ENCODE measurements at places on chromosomes 2 and 18. TPM values are rescaled to one million over a fixed set of nuclear protein-coding genes. Genes with fewer than 3 reads are reported as not detected.

EGR4 gene
- total RNA-seq = 0.15 TPM

TXNDC2 gene
- total RNA-seq = not detected

CFC1 gene
- total RNA-seq = 1.2 TPM

DNA sequence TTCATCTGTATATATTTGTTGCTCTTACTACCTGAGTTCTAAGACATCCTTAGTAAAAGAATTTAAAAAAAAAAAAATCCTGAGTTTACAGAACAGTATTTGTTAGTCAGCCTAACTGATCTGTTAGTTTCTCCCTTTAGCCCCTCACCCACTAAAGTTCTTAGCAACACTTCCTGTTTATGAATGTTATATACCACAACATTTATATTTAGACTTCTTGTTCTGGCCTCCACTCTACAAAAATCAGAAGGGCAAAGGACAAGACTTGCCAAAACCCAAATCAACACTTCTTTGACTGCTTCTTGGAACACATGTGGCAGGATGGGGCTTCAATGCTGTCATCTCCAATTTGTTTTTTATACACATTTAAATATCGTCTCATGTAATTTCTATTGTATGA, 71.1 kb downstream of the MGAT5 start:
- DNase-seq = no peak

DNA sequence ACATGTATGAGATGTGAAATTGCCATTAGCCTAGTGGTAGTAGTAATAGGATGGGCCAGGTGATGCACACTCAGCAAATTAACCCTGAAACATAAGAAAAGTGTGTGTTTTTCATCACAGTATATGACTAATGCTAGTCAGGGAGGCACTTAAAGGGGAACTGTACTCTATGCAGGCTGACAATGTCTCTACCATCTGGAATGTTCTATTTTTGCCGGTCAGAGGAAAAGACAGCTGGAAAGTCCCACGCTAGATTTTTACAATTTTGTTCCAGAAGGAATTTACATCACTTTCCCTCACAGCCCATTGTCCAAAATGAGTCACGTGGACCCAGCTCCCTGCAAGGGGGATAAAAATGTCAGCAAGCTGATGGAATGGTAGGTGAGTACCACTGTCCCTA, 746.3 kb upstream of the CHAC2 start:
- DNase-seq = no peak

DNA sequence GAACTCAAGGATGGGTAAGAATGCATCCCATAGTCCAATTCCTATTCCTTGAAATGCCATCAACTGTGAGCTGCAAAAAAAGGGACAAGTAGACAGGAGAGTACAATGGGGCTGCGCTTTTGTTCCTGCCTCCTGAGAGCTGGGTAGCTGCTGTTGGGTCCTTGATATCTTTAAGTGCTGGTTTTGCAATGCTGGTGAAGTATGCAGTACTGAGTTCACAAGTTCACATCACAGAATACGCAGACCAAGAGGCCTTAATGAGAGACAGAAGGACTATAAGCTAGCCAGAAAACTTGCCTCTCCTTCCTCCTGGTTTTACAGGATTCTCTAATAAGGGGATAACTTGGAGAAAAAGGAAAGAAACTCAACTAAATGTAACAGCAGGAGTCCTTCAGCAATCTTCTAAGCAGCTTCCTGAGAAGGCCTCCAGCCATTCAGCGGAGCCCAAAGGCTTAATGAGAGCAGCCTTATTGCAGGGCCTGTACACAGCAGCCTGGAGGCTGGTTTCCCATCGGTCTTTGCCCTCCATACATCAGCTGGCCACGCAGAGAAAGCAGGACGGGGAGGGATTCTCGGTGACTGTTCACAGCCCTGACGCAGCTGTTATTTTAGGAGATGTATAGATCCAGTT, 293.1 kb downstream of the CDCA7 start:
- DNase-seq = no peak

DNA sequence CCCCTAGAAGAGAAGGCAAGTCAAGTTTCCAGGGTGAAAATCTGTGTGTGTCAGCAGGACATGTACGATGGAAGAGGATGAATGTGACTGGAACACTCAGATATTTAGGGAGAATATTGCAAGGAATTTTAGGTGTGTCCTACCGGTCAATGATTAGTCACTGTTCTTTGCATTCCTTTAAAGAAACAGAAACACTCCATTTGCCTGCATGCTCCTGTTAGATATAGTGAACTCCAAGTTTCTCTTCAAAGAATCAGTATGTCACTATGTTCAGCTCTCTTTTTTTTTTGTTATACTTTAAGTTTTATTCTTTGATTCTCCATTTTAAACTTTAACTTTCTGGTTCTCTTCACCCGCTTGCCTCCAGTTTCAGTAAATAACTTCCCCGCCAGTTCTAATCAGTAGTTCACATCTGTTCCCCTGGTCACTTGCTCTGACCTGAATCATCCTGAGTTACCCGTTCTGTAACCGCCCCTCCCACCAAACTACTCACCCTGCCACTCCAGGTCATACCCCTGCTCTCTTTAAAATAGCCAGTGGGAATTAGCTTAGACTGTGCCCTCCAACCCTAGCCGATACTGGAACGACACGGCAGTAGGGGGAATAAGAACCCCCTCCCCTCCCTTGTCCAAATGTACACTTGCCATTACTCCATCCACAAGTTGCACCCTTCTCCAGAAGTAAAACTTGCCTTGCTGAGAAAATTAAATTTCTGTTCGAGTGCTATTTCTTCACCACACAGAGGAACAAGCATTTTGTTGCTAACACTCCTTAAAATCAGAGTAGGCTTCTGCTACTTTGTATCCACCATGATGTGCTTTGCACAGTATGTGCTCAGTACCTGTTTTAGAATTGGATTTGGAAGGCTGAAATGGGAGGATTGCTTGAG, 268.4 kb downstream of the METTL4 start:
- no peak for DNase-seq

All from endothelial cell (in vitro differentiated cells).